SW480 (cell line): ENCODE measurements at places on chromosomes 7 and 10.

- DNase-seq: peak; percentile 39
These were observed 39.2 kb upstream of the GSAP start for GRCh38 chr7:77455321-77455720.

DNA sequence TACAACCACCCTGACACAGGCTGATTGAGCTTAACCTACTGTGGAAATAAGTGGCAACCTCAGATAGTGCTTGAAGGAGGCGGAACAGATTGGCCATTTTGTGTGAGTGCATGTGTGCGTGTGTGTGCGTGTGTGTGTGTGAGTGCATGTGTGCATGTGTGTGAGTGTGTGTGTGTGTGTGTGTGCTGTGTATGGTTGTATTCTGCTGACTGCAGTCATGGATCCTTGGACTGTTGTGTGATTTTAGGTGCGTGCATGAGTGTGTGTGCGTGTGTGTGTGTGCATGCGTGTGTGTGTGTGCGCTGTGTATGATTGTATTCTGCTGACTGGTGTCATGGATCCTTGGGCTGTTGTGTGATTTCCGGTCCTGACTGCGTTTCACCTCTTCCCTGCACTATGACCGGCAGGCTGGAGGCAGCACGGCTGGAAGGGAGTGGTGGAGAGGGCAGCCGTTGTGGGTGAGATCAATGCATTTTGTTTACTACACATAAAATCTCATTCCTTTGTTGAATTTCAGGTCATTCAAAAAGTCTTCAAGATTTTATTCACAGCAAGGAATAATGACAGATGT, 6.3 kb downstream of the IQCE start:
- DNase-seq: no peak

GRCh38 chr7:17140406-17140805, 158.0 kb upstream of the AHR start:
- DNase-seq: peak; percentile 58

- DNase-seq: no peak
These were observed 5.0 kb upstream of the PAXIP1 start for GRCh38 chr7:155007947-155008346.

DNA sequence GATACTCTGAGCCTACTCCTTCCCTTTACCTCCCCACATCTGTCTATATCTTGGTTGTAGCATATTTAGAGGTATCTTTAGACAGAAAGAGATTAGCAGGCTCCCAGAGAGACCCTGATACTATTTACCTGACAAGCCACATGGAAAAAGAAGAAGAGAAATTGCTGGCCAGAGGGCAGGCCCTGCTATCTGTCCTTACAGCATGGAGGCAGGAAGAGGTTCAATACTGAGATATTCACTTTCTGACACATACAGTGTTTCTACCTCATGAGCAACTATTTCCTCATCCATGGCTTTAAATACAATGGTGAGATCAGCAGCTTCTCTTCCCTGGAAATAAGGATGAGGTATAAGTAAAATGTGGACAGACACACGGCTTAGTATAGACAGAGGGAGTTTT, 33.9 kb upstream of the TSPAN13 start:
- no peak for DNase-seq
